ENCODE measurements at places on chromosomes 6 and 20.

- no peak for DNase-seq
Measured at GRCh38 chr6:147515327-147515726, 6.8 kb downstream of the SAMD5 start.

DNA sequence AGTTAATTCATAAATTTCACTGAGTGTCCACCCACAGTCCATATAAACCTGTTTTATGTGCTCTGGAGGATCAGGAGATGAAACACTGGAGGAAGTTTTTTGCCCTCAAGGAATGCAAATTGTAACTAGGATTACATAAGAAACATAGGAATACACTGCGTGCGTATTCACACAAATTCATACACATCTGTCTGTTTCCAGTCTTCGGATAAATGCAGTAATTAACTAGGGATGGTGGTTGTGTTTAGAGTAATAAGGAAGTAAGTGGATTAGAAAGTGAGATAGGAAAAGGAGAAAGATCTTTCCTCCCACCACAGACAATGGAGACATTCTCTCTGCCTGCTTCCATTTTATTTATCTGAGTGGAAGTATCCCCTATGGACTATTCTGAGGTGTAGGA is 35.7 kb upstream of the POPDC3 start:
- DNase-seq: no peak

- no peak for DNase-seq
Measured at GRCh38 chr6:160943997-160944396, 47.6 kb upstream of the MAP3K4 start.

- DNase-seq: no peak
Measured at GRCh38 chr6:131139599-131139998, 4.3 kb downstream of the AKAP7 start.

DNA sequence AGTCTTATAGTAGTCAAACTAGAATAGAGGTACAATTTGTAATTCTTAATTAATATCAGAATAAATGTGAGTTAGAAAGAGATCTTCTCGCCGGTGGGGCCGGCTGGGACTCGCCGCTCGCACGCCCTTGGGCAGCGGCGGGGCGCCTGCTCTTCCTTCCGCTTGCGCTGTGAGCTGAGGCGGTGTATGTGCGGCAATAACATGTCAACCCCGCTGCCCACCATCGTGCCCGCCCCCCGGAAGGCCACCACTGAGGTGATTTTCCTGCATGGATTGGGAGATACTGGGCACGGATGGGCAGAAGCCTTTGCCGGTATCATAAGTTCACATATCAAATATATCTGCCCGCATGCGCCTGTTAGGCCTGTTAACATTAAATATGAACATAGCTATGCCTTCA is 123.7 kb upstream of the OGFRL1 start:
- DNase-seq: no peak

DNA sequence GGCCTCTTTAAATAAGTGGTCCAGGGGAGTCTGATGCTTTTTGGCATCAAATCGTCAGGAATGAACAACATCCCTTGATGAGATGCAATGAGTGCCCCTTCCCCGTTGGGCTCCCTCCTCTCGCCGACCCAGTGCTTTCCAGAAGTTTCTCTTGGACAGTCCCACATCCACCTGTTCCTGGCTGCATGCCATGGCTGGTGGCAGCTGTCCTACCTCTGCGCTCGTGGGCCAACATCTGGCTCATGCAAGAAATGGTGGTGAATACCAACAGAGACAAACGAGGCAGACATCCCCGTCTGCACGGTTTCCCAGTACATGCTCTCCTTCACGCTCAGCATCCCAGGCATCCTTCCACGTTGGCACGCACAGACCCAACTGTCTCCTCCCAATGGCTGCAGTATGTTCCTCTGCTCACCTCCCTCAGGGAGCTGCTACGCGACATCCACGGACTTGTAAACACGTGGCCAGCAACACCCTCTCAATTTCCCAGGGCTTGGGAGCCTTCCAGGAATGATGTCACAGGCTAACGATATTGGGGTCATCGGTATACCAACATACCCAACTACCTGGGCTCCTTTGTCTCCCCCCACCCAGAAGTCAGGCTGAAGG is 37.5 kb downstream of the PPP1R3G start:
- no peak for DNase-seq

GRCh38 chr20:47137231-47137870 is 219.1 kb downstream of the ZMYND8 start:
- no peak for DNase-seq
